T47D (cell line): ENCODE measurements at places on chromosomes 4 and X.

GRCh38 chr4:20074450-20074849, 177.3 kb upstream of the SLIT2 start:
- no peak for DNase-seq

DNA sequence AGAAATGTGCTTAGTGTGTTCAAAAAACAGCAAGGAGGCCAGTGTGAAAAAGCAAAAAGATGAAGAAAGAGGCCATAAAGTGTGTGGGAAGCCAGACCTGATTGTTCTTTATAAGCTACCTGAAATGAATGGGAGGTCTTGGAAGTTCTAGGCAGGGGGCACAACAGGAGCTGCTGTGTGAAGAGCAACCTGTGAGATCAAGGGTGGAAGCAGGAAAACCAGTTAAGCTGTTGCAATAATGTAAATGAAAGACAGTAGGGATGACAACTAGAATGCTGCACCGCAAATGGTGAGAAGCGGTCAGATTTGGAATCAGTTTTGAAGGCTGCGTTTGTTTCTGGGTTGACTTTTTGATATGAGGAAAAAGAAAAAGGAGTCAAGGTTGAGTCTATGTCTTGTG, 123.5 kb downstream of the TMEM144 start:
- DNase-seq: no peak

- DNase-seq: no peak
Observed at GRCh38 chr4:133124746-133125145, 24.3 kb upstream of the PCDH10 start.

GRCh38 chrX:55451141-55451540, 786 bp upstream of the MAGEH1 start:
- no peak for DNase-seq
